RCC 7860 (cell line): ENCODE measurements at places on chromosomes 5 and 9.

DNA sequence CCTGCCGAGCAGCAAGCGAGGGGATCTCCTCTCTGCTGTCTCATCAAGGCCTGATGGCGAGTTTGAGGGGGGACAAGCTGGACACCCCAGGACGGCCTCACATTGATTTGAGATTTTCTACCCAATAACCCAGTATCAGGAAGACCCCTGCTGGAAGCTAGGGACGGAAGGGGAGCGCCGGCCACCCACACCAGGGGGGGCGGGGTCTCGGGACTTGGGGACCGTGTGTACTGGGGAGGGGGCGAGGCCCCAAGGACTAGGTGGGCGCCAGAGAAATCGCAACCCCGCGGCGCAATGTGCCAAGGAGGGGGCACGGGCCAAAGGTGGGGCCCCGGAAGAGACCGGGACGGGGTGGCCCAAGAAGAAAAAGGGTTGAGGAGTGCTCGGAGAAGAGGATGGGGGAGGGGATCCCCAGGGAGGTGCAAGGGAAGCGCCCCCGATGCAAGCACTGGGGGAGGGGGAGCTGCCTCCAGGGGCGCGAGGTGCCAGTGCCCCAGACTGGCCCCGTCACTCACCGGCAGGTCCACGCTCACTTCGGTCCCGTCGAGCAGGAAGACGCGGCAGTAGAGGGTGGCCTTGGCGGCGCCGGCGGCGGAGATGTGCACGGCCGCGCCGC lies 1.1 kb downstream of the EPB41L4B start:
- DNase-seq: peak; percentile 18

GRCh38 chr5:141787376-141787775 lies 90.8 kb downstream of the PCDH1 start:
- DNase-seq: no peak

DNA sequence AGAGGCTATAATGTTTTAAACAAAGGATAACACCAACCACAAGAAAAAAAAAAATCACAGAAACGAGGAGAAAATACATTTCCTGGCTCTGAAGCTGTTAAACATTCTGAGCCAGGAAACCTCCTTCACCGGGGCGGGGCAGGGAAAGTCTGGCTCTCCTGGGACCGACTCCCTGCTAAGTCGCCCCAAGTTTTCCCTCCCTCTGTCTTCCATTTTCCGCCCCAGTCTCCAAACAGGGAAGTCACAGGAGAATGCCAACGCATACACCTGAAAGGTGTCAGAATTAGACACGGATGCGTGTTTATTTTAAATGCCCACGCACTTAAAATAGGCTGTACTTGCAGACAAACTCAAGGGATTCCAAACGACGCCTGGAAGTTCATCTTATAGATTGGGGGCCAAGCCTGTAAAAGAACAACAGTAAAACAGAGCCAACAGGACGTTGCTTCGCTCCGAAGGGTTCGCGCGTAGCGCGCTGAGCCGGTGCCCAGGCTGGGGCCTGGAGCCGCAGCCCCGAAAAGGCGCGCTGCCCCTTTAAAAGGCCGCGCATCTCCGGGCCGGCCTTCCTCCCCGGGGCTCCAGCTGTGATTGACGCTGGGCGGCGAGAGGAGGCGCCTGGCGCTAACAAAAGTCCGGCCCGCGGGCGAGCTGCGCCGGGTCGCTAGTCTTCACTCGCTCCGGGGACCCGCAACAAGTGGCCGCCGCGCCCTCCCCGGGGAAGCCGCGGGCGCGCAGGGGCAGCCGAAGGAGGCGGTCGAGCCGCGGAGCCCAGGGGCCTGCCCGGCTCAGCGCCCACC lies at the start of gene FBXL7:
Gene FBXL7 (plus strand): TSS at position 653 of the 797 bp plus-strand sequence.
- peak; percentile 63 for DNase-seq

DNA sequence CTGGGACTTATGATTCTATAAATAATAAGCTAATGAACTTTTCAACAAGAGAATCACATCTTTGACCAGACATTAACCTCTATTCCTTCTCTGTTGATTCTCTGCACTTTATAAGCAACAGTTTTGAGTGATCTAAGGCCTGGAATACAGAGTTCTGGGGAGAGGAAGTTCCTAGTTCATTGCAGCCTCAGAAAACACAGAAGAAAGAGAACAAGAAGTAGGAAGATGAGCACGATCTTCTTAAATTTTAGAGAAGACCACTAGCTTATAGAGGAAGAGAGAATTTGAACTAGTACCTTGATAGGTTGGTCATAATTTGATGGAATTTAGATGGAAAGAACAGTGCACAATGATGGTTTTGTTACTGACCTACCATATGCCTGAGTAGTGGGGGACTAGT lies 8.5 kb upstream of the C9orf72 start:
- DNase-seq: no peak

DNA sequence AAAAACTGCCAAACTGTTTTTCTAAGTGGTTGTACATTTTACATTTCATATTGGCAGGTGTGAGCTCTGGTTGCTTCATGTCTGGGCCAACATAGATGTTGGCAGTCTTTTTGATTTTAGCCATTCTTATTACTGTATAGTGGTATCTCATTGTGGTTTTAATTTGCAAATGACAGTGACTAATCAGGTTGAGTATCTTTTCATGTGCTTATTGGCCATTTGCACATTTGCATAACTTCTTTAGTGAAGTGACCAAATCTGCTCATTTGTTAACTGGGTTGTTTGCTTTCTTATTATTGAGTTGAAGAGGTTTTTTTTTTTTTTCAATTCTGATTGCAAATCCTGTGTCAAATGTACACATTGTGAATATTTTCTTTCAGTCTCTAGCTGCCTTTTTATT lies 36.9 kb upstream of the MSX2 start:
- DNase-seq: no peak

- DNase-seq: no peak
These were observed 930 bp downstream of the ANKS6 start for GRCh38 chr9:98795295-98795955.

DNA sequence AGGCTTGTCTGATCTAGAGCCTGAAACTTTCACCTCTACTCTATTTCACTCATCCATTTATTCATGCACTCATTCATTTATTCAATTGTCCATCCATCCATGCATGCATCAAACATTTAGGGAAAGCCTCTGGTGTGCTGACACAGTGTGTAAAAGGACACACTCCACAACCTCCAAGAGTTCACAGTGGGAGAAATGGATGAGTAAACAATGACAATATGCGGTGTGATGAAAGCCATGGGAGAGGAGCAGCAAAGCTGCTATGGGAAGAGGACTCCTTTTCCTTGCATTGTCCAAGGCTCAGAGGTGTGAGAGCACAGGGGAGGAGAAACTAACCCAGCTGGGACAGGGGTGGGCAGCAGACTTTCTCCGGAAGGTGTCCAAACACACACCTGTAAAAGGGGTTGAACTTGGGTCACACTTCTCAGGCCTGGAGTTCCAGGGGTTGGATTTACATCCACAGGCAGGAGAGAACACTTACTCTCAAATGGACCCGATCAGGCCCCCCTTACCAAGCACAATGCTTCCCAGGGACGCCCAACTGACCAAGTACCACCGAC lies 21.2 kb upstream of the PFDN1 start:
- DNase-seq: peak; percentile 86

DNA sequence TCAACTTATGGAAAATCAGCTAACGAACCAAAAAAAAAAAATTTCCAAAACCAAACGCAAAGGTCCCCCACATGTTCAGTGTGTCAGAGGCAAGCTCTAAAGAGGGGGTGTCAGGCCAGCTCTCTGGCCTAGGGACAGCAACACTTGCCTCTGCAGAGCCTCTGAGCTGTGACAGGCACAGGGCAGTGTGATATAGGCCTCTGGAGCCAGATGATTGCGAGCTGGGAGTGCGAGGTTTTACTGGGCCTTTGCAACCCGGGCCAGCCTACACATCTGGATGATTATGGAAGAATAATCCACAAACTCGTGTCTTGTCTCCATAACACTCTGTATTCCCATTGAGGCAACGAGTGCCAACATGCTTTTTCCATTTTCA lies 67.7 kb upstream of the STC2 start:
- no peak for DNase-seq

DNA sequence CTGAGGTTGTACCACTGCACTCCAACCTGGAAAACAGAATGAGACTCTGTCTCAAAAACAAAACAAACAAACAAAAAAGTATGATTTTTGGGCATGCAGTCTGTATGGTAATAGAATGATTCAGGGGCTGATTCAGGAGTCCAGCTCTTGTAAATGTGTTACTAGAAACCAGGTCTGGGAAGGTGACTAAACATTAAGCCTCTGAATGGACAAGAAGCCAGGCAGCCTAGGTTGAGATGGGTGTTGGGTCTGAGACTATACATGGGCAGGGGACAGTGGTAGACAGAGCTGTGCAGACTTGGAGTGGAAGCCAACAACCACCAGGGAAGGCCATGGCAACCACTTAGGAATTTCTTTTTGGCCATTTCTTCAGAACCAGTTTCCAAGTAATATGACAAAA lies 64.9 kb upstream of the TLE1 start:
- DNase-seq: peak; percentile 79

- no peak for DNase-seq
These were observed 24.7 kb downstream of the ZBTB34 start for GRCh38 chr9:126885131-126885641.

DNA sequence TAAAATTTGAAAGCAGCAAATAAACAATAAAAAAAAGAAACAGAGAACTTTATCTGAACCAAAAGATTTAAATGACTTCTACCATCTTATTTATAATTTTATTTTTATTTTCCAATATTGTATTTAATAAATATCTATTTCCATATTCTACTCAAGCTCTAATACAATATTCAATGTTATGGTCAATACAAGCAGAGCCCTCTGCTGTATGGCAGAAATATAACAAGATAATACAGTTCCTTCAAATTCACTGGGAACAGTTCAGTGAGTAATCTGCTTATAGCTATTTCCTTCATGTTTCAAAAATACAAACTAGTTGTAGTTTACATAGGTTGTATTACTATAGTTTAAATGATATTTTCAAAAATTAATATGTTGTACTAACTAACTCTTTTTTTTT lies 332.7 kb downstream of the PRDM9 start:
- DNase-seq: no peak
